ENCODE measurements at places on chromosomes 12 and 14.

GRCh38 chr14:34754687-34755086 lies 40.3 kb upstream of the CFL2 start:
- DNase-seq: no peak

GRCh38 chr12:130669797-130670196 lies 46.3 kb downstream of the RIMBP2 start:
- no peak for DNase-seq

DNA sequence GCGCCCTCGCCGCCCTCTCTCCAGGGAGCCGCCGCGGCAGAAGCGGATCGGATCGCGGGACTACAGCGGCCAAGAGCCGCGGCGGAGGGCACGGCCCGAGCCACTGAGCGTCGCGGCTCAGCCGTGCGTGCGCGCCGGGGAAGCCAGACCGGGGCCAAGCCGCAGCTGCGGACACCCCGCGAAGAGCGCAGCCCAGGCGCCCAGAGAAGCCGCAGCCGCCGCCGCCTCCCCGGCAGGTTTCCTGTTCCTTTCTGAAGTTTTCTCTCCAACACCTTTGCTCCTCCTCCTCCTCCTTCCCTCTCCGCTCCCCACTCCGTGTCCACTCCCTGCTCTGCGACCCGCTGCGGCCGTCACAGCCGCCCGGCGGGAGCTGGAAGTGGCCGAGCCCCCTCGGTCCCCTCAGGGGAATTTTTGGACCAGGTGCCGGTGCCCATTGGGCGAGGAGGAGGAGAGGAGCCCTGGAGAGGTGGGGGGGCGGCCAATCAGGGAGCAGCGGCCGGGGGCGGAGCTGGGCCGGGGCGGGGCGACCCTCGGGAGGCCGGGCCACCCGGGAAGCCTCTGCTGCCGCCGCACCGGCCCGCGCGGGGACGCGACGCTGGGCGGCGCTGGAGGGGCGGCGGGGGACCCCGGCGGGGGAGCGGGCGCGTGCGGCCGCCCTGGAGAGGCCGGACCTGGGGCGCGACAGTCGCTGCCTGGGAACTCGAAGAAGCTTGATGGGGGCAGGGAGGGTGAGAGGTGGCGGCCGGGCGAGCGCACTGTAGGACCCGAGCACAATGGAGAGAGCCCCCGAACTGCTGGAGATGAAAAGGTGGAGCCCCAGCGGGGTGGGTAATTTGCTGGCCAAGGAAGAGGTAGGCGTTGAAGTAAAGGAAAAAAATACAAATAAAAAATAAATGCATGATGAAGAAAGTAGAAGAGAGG lies at the start of gene ITPR2:
TSS of gene ITPR2 (minus strand) at position 373 of the 921 bp plus-strand sequence. CDS start 413 bp downstream, outside the sequence.
- peak; percentile 29 for DNase-seq

DNA sequence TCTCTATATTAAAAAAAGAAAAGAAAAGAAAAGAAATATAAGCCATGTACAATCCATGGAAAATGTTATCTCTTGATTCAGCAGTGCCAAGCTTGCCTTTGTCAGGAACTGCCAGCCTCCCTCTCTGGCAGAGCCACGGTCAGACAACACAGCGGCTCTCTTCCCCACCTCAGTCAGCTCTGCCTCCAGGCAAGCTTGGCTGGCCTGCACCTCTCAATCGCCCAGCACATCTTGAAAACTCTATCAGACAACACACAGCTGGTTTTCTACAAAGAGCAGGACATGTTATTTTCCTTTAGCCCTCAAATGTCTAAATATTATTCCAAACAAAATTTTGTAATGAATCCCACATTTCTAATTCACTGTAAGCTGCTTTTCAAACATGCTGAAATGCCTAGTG lies 20.0 kb upstream of the GCH1 start:
- no peak for DNase-seq

GRCh38 chr14:99612738-99613330 lies 8.8 kb upstream of the CCDC85C start:
- no peak for DNase-seq

DNA sequence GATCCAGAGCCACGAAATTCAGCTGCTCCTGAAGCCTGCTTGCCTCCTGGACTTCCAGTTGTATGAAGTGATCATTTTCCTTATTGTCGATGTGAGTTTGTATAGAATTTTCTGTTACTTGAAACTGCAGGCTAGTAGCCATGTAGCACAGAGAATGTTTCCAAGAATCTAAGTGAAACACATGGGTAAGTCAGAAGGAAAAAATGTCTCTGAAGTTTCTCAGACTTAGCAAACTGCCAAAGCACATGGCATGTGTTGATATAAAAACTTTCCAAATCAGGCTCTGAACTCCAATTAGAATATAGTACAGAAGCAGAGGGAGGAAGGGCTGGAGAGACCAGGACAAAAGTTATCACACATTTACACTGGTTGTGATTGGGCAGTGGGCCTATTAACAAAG lies 9.8 kb upstream of the PCNX1 start:
- DNase-seq: no peak

DNA sequence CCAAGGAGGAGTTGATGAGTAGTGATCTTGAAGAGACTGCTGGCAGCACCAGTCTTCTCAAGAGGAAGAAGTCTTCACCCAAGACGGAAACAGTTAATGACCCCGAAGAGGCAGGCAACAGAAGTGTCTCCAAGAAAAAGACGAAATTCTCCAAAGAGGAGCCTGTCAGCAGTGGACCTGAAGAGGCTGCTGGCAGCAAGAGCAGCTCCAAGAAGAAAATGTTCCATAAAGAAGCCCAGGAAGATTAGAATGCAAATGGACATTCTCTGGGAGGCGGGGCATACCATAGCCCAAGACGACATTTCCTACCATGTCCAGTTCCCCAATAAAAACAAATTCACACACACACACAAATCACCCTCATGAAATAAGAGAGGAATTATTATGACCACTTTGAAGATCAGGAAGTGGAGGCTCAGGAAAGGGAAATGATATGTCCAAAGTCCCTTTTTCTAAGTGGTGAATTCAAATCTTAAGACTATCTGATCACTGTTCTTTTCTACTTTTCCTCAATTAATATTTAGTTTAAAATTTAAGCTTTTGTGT lies 131.8 kb downstream of the PAWR start:
- no peak for DNase-seq

DNA sequence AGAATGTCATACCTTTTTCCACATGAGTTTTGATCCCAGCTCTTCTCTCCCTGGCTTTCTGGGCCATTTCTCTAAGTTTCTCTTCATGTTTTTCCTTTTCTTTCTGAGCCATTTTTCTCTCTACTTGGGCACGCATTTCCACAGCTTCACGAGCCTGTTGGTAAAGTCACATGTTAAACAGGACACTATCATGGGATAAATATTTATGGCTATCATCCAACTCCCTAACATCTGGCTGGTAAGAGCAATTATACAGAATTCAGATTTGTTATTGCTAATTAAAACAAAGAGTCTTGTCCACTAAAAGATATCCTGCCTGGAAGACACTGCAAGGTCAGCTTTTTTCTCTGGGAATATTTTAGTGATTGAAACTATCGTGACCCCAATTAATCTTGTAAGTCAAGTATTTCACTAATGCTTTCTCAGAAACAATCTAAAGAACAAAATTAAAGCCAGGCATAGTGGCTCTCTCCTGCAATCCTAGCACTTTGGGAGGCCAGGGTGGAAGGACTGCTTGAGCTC lies 23.1 kb downstream of the SLIRP start:
- no peak for DNase-seq

- DNase-seq: no peak
Measured at GRCh38 chr12:12217018-12217359, 49.9 kb downstream of the LRP6 start.

DNA sequence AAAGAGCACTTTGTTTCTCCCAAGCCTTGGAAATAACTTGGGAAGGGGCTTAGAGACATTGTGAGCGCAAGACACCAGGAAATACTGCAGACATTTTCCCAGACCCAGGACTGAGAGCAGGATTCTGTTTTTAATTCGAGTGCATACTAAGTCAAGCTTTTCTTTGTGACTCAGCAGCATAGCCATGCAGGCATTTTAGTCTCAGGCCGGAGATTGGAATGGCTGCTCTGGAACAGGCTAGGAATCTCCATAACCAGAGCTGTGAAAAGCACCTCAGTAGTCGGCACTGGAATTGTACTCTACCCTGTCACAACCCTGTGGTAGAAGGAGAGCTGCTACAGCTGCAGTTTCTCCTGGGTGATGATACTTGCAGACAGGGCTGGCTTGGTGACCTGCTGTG lies 28.9 kb upstream of the GARIN6 start:
- DNase-seq: no peak

DNA sequence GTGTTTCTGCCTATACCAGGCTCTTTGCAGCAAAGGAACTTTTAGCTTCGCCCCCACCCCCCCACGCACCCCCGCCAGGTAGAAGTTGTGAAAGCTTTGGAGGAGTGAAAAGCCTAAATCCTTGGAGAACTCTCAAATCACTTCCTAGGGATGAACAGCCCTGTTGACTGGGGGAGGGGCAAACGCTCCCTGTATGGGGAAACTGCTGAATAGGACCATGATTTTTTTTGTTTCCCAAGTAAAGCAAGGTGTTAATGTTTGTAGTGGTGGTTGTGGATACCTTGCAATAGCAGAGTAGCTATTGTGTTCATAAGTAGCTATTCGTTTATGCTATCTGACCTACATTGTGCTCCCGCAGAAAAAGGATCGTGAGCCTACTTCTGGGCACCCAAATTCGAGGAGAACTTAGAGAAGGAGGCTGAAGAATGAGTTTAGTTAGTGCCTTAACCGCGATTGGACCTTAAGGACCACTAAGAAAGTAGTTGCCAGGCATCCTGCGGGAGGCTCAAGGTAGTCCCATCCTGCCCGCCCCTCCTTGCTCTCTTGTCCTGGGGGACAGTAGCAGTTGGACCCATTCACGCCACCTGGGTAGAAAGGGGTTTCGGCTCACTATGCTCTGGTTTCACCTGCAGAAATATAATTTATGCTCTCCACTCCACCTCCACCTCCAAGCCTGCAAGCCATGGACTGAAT lies 901 bp upstream of the NFKBIA start:
- DNase-seq: no peak

DNA sequence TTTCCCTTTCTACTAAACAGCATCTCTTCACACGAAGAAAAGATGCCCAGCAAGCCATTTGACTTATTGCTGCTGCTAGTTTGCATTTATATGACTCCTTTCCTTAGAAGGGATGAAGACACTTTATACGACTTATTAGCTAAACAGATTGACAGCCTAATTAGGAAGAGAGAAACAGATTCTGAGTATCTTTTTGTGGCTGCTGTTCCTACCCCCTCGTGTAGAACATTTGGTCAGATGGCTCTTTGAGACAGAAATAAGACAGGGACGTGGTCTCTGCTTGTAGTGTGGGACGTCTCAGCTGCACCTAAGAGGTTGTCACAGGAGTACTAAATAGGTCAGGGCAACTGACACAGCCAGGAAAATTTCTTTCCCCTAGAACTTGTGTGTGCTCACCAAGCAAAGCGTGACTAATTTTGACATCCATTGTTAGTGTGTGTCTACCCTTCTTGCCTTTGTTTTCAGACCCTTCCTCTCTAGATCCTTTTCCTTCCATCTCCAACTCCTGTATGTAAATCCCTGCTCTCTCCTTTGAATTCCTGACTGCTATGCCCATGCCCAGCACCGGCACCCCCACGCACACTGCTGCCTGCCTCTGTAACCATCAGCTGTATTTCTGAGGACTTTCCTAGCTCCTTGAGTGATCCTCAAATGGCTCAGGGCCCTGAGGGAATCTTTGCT lies 83.2 kb downstream of the DAD1 start:
- no peak for DNase-seq

- no peak for DNase-seq
Measured at GRCh38 chr12:128425666-128426331, 158.8 kb downstream of the TMEM132C start.

- DNase-seq: no peak
Measured at GRCh38 chr12:48123169-48123568, 4.0 kb downstream of the PFKM start.

DNA sequence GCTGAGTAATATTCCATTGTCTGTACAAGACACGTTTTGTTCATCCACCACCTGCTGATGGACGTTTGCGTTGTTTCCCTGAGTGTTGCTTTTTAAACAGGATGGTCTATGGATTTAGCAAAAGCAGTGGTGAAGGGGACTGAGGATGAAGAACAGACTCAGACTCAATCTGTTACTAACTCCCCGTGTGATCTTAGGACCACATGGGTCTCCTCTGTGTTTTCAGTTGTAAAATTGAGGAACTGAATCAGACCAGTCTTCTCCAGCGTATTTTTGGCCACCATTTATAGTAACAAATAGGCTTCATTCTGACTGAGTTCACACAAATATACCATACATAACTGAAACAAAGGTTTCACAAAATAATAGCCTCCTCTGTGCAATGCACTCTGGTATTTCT lies 85.6 kb downstream of the FOXN3 start:
- no peak for DNase-seq

DNA sequence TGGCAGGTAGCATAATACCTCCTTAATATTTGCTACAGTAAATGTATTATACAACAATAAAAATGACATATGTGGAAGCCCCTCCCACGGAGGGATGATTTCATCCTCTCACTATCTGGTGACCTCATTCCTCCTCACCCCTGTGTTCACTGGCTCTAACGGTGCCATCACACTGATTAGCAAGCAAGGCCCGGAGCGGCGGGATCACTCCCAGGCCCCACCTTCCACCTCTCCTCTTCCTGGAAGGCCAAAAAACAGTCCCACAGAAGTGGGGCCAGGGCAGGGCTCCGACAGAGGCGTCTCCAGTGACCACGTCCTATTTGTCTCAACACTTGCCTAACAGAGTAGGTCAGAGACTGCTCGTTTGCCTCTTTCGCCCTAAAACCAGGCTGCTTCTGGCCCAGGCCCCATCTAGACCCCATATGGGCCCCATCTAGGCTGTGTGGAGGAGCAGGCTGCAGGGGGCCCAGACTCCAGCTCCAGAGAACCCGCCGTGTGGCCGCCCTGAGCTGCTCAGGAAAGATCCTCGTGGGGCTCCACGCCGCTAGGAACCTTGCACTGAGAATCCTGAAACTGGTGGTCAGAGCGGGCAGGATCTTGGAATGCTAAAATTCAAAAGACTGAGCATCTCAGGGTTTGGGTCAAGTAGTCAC lies 3.7 kb downstream of the SELPLG start:
- DNase-seq: no peak

DNA sequence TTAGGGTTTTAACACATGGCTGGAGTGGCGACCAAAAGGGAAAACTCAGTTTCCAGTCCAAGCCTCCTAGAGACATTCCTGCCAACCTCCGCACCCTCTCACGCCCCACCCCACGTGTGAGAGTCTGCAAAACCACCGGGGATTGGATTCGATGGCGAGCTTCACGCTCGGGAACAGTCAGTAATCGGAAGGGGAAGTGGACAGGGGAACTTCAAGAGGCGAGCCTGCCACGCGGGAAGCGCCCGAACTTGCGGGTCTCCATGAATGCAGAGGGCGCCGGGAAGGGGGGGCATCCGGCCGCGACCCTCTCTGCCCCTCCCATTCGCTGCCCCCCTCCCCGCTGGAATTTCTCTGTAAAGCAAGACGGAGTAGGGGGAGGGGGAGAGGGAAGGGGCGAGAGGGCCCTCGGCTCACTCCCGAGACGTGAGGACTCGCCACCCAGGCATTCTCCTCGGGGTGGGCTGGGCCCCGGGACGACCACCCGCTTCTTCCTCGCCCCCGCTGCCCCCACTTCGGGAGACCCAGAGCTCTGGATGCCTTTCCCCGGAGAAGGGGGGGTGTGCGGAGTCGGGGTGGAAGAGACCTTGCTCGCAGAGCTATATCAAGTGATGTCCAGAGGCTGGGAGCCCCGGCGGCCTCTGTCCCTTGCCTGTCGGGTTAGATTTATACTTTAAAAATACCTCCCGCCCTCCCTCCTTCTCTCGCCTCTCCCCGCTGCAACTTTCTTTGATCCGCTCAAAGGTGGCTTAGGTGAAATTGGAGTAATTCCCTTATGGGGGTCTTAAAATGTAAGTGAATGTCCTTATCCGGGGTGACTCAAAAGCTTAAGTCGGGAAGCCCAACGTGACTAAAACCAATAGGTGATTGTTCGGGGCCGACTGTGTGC lies 2.5 kb upstream of the CCND2 start:
- DNase-seq: no peak

All from NCI-H2081 treated with DMSO at 0.1 percent for 48 hours (cell line).